ENCODE measurements at places on chromosomes 12 and 14.
A peak's percentile ranks its signal among the peaks of the same experiment; 100 is the strongest.

- no peak for DNase-seq
Measured at GRCh38 chr14:103293465-103293864, 40.6 kb upstream of the EIF5 start.

DNA sequence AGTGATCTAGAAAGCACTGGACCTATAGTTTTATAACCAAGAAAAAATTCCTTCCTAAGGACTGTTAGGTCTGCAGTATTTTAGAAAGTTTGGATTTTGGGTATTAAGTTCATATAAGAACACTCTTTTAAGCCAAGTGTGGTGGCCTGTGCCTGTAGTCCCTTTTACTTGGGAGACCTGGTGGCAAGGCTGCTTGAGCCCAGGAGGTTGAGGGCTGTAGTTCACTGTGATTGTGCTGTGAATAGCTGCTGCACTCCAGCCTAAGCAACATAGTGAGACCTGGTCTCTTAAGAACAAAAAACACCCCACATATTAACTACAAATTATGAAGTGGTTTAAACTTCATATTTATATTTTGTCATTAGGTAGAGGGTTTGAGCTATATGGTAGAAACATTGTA is 9.7 kb downstream of the DNM1L start:
- no peak for DNase-seq

GRCh38 chr12:62166525-62166924 is 93.7 kb upstream of the USP15 start:
- DNase-seq = no peak

- no peak for DNase-seq
Measured at GRCh38 chr14:75399843-75400775, 27.7 kb upstream of the JDP2 start.

DNA sequence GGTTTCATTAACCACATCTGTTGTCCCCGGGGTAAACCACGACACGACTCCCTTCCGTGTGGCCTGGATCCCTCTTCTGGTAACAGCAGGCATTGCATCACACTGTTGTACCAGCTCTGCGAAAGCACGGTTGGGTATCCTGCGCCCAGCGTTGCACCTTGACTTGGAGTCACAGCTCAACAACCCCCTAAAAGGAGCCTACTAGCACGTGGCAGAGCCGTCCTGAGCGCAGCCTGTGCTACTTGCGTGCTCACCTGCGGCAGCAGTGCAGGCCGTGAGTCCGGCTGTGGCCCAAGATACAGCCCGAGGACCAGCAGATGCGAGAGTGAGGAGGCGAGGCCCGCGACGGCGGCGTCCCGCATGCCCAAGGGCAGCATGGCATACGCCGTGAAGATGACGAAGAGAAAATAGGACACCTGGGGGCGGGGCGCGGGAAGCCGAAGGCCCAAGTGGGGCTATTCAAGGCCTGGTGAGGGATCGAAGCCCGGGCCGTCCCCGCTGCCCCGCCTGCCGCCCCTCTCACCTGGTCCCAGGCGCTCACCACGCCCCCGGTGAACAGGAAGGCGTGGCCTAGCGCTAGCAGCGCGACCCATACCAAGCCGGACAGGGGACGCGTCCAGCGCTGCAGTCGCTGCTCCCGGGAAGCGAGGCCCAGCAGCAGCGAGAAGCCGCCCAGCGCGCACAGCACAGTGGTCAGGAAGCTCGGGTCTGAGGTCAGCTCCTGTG is 2.4 kb downstream of the ADCY4 start:
- peak; percentile 93 for DNase-seq

- DNase-seq = no peak
Measured at GRCh38 chr12:45415393-45415817, 199.5 kb downstream of the ANO6 start.

- DNase-seq = no peak
Measured at GRCh38 chr14:77214216-77214615, 32.6 kb downstream of the TMEM63C start.

DNA sequence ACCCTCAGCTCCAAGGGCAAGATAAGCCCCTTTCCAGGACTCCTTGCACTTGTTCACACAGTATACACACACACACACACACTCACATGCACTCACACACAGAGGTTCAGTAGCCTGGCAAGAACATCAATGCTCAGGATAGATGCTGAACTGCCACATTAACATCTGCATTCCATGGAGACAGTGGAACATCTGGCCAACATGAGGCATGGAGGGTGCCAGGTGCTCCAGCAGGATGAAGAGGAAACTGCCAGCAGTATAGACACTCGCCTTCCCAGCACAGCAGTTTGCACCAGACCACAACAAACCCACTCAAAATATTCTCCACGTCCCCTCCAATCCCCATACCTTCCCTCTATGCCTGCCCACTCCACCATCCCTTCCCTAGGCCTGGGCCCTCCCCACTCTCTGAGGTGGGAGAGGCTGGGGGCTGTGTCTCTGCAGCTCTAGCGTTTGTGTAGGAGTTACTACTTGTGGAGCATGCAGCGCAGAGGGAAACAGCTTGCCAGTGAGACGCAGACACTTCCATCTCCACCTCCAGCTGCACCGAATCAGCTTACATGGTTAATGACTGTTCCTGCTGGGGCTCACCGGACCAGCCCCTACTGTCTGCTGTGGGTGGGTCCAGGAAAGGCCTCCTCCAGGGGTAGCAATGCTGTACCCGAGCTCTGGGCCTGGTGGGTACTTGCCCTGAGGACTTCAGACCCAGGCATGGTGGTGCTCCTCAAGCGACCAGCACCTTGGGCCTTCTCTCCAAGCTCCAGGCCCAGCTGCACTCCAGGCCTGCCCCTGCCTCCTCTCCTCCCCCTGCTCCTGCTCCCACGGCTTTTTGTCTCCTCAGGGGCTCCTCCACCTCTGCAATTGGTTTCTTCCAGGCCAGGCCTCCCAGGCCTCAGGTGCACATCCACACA is 18.6 kb upstream of the PLEKHG3 start:
- DNase-seq = no peak

- DNase-seq = no peak
Measured at GRCh38 chr12:39102474-39103209, 197.3 kb upstream of the CPNE8 start.

All from CD4-positive, alpha-beta T cell treated with Interleukin-21 for 1 hour (primary cell).